NT2/D1 (cell line): ENCODE measurements at places on chromosomes 6 and 20.

- DNase-seq = no peak
These were observed 17.0 kb downstream of the CDS2 start for GRCh38 chr20:5143851-5144250.

GRCh38 chr6:7893342-7893741 is 17.2 kb downstream of the TXNDC5 start:
- no peak for DNase-seq

- DNase-seq = no peak
These were observed 133.9 kb downstream of the JPH2 start for GRCh38 chr20:44053046-44053445.

- no peak for DNase-seq
These were observed 551.6 kb upstream of the CITED2 start for GRCh38 chr6:139925894-139926641.

- DNase-seq = no peak
These were observed 14.7 kb downstream of the FKBP1A start for GRCh38 chr20:1377984-1378734.

- no peak for DNase-seq
These were observed 28.6 kb upstream of the EZR start for GRCh38 chr6:158847786-158848185.

DNA sequence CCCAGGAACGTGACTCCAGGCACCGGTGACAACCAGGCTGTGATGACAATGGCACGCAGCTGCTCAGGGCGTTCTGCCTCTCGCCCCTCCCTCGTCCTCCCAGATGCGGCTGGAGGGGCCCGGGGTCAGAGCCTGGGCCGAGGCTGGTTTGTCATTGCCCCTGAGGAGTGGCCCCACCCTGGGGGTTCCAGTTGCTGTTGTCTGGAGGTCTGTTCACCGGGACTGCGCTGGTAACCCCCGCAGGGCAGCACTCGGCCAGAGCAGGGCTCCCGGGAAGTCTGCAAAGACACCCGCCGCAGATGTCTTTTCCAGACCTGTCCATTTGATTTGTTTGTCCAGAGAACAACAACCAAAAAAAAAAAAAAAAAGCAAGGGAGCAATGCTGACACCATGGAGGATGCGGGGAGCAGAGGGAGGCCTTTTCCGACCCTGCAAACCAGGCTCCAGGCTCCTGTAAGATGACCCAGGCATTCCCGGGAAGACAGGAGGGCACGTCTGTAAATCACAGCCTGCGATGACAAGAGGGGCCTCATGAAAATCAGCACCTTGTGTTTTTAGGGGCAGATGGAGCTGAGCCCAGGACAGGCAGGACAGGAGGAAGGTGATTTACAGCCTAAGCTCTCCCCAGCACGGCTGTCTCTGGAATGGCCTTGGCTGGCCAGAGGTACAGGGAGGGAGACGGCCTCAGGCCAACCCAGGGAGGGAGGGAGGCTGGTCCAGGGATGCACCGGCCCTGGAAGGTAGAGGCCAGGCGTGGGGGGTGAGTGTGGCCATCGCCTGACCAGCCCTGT is 189.3 kb downstream of the ERMARD start:
- no peak for DNase-seq

- DNase-seq = no peak
These were observed 7.1 kb downstream of the IP6K3 start for GRCh38 chr6:33739571-33739970.

- DNase-seq = no peak
These were observed 43.1 kb upstream of the GATA5 start for GRCh38 chr20:62518911-62519310.

DNA sequence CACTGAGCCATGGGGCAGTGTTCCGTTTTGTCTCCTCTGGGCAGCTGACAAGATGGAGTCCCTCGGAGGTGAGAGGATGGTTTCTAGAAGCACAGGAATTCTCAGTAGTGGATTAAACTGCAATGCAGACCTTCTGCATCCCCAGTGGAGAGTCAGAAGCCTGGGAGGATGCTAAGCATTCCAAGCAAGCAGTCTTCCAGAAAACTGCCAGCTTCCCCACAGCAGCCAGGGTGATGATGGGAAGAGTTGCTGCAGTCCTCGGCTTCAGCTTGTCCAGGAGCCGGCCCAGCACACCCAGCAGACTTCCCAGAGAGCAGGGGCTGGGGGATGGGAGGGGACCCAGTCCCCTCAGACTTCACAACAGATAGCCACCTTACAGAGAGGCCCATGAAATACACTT is 163.6 kb downstream of the LY86 start:
- no peak for DNase-seq

DNA sequence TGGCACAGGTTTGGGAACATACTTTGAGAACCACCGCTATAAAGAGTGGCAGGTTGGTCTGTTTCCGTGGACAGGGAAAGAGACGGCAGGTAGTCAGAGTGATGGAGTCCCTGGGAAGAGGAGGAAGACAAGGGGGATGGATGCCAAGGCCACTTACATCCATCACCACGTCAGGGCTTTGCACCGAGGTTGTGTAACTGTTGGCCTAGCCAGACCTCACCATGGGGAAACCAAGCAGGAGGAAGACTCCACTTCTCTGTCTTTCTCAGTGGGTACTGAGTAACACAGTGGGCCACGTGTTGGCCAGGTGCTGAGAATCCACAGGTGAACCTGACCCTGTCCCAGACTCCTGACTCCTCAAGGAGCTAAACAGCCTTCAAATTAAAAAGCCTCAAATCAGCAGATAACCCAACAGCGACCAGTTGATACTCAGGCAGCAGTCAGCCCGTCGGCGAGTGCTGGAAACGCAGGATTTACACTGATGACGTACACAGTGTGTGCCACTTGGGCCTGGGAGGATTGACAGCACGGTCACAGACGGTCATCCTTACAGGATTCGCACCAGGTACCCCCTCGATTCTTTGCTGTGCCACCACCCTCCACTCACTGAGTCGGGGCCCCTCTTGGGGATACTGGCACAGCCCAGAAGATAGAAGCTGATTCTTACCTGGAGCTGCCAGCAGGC is 134.6 kb upstream of the SNX9 start:
- no peak for DNase-seq

DNA sequence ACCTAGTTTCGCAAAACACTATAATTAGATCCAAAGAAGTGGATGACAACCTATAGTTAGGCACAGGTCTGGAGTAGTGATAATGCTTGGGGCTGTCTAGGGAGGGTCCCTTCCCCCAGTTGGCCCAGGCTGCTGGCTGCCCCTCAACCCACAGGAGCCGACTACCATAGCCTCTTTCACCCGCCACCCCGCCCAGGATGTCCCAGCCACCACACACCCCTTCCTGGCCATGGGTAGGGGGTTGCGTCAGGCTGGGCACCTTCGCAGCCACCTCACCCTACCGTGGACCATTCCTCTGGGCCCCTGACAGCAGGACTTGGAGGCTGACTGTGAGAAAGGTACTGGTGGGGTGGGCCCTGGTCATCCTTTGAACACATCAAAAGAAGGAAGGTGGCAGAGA is 8.5 kb downstream of the TFEB start:
- DNase-seq = no peak

DNA sequence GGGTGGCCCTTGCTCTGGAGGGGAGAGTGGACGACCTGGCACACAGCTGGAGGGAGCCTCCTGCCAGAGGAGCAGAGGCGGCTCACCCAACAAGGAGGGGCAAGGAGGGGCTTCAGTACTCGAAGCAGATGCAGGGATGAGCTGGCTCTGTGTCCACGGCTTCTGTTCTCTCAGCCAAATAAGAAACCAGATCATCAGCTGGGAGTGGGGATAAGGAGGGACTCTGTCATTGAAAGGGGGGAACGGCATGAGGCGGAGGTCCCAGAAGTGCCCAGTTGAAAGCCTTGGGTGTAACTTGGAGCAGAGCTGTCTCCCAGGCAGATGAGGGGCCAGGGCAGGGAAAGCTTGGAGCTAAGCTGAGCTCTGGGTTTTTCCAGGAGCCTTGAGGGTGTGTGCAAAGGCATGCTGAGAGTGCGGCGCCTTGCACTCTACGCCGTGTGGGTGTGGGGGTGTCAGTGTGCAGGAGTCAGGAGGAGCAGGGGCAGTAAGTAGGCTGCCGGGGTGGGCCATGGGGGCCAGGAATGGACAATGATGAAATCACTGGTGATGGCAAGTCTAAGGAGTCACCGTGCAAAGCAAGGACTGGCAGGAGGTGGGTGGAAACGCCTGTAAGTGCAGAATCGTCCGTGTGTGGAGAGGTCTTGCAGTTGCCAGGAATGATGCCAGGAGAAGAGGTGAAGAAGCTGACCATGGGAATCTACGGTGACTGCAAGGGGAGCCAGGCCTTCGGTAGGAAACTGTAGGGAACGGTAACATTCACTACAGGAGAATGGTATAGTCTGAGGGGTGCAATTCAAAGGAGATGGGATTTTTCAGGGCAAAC is 85.4 kb upstream of the FOXQ1 start:
- no peak for DNase-seq

- DNase-seq = no peak
These were observed 4.5 kb upstream of the TNXB start for GRCh38 chr6:32113386-32114352.

GRCh38 chr6:77415706-77416105 is 47.6 kb downstream of the HTR1B start:
- DNase-seq = no peak
